ENCODE measurements at places on chromosomes 6 and 20. TPM values are rescaled to one million over a fixed set of nuclear protein-coding genes. Genes with fewer than 3 reads are reported as not detected.

DNA sequence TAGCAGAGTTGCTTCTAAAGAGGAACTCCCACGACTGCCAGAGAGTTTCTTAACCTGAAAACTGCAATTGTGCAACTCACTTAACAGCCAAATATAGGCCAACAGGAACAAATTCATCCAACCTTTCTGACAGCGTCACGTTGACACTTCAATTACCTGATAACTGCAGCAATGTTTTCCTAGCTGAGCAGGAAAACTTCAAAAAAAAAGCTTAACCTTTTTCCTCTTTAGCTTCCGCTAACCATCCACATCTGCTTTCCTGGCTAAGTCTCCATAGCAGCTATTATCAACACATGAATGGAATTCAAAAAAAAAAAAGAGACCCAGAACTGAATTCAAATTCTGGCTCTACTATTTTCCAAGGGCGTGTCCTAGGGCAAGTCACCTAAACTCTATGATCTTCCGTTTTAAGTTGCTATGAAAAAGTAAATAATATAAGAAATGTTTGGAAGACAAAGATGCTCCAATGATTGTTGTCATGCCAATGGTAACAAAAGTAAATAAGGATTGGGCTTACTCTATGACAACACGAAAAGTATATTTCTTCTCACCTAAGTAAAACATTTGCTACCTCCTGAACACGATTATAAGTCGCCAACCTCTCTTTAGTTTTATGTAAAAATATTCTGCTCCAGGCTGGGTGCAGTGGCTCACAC lies 524.6 kb upstream of the JARID2 start:
- no peaks in the 10 kb centered on the region for H3K36me3 ChIP-seq
- H3K4me1 ChIP-seq = peaks cover 3% of the 10 kb centered on the region
- no peak for DNase-seq
- no peak overlapping the region for H3K4me3 ChIP-seq
- H3K27me3 ChIP-seq = no peaks in the 10 kb centered on the region

GRCh38 chr6:167530951-167531350 lies 206.1 kb downstream of the TTLL2 start:
- no peak overlapping the region for H3K27ac ChIP-seq
- no peaks in the 10 kb centered on the region for H3K4me1 ChIP-seq
- no peaks in the 10 kb centered on the region for H3K36me3 ChIP-seq
- no peak overlapping the region for H3K4me3 ChIP-seq
- DNase-seq = no peak

Gene TNXB
- total RNA-seq = 25.8 TPM

GRCh38 chr6:117034971-117035370 lies 157.9 kb downstream of the RFX6 start:
- H3K36me3 ChIP-seq = no peaks in the 10 kb centered on the region
- no peak for DNase-seq
- no peaks in the 10 kb centered on the region for H3K4me1 ChIP-seq
- no peak overlapping the region for H3K27ac ChIP-seq

DNA sequence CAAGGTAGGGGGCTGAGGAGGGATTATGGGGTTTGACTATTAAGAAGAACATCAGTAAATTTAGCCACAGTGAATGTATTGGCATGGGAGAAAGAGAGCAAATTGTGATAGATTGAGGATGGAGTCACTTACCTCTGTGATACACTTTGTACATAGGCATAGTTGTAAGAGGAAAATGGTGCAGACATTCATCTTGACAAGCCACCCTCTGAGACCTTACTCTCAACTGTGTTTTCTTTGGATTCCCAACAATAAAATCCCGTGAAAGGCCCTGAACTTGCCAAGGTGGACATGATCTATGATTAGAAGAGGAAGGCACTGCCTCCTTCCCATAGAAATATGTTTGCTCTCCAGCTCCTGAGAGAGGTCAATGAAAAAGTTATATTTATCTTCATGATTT lies 18.6 kb upstream of the TENT5A start:
- no peak overlapping the region for H3K27ac ChIP-seq
- no peak for DNase-seq
- no peaks in the 10 kb centered on the region for H3K27me3 ChIP-seq

- no peak overlapping the region for H3K27ac ChIP-seq
- H3K4me1 ChIP-seq = no peaks in the 10 kb centered on the region
- H3K36me3 ChIP-seq = no peaks in the 10 kb centered on the region
- DNase-seq = no peak
- no peaks in the 10 kb centered on the region for H3K27me3 ChIP-seq
Observed at GRCh38 chr6:152598421-152598820, 38.7 kb downstream of the SYNE1 start.

Gene SFTA2
- total RNA-seq = not detected

- no peak overlapping the region for H3K27ac ChIP-seq
- DNase-seq = no peak
- H3K4me3 ChIP-seq = no peak overlapping the region
- peaks cover 57% of the 10 kb centered on the region for H3K27me3 ChIP-seq
- H3K36me3 ChIP-seq = no peaks in the 10 kb centered on the region
Observed at GRCh38 chr6:41370488-41371111, 35.2 kb downstream of the NCR2 start.

Gene OPRM1
- total RNA-seq = not detected

Gene BMP6
- total RNA-seq = 0.07 TPM

DNA sequence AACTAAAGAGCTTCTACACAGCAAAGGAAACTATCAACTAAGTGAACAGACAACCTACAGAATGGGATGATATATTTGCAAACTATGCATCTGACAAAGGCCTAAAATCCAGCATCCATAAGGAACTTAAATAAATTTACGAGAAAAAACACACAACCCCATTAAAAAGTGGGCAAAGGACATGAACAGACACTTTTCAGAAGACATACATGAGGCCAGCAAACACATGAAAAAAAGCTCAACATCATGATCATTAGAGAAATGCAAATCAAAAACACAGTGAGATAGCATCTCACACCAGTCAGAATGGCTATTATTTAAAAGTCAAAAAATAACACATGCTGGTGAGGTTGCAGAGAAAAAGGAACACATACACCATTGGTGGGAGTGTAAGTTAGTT lies 24.5 kb downstream of the AGPAT4 start:
- no peaks in the 10 kb centered on the region for H3K36me3 ChIP-seq
- H3K4me1 ChIP-seq = no peaks in the 10 kb centered on the region
- no peak for DNase-seq
- H3K27me3 ChIP-seq = no peaks in the 10 kb centered on the region
- H3K27ac ChIP-seq = no peak overlapping the region

DNA sequence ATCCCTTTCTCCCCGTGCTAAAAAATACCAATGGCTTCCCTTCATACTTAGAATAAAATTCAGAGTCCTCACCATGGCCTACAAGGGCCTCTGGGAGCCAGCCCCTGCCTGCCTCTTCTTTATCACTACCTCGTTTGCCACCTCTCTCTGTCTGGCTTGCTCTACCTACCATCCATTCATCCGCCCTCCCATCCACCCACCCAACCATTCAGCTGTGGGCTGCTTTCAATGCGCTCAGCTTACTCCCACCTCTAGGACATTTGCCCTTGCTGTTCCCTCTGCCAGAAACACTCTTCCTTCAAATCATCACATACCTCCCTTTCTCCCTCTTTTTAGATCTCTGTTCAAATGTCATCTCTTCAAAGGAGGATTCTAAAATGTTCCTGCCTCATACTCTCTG lies 44.4 kb downstream of the PACSIN1 start:
- peaks cover 10% of the 10 kb centered on the region for H3K4me1 ChIP-seq
- no peaks in the 10 kb centered on the region for H3K27me3 ChIP-seq
- H3K36me3 ChIP-seq = no peaks in the 10 kb centered on the region
- DNase-seq = no peak

Gene RING1
- 45.2 TPM for total RNA-seq

DNA sequence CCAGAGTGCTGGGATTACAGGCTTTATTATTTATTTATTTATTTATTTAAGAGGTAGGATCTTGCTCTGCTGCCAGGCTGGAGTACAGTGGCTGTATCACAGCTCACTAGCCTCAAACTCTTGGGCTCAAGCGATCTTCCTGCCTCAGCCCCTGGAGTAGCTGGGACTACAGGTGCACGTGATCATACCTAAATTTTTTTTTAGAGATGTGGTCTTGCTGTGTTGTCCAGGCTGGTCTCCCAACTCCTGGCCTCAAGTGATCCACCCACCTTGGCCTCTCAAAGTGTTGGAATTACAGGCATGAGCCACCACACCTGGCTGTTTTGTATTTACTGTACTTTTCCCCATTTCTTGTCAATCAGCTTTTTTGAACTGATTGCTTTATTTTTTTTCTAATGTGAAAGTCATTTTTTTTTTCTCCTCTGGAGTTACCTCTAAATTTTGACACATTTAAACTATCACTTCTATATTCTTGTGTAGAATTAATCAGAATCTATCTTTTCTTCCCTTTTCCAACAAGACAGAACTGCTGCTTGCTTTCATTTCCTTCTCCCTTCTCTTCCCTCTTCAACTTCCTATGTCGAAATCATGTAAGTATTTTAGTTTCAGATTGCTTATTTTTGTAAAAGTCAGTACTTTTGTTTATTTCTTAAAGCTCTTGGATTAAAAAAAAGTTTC lies 12.0 kb downstream of the PANK2 start:
- no peaks in the 10 kb centered on the region for H3K27me3 ChIP-seq
- H3K36me3 ChIP-seq = peaks cover 27% of the 10 kb centered on the region
- DNase-seq = no peak
- no peak overlapping the region for H3K4me3 ChIP-seq

DNA sequence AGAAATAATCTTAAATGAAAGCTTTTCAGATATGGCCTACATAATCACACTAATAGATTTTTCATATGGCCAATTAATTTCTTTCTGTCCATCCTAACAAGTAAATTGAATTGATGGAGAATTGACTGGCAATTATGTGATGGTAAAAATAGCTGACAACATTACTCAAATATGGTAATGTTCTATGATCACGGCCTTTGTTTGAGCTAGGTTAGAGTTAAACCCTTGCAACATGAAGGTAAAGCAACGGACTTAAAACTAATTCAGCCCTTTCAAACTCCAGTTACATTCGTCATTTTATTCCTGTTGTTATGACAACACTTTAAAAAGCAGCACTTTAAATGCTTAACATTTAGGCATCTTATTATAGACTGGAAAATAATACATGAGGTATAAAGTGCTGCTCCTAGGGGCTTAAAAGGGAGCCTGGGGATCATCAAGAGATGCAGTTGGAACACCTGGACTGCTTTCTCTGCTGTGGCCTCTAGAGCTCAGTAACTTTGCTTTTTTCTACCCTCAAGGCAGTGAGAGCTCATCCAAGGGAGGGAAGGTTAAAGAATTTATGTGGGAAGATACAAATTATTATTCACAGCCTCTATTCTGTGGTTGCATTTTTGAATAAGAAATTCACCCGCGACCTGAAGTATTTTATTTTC lies 46.9 kb downstream of the RIPOR2 start:
- H3K36me3 ChIP-seq = no peaks in the 10 kb centered on the region
- no peak overlapping the region for H3K27ac ChIP-seq
- no peak for DNase-seq
- no peak overlapping the region for H3K4me3 ChIP-seq

Gene PLAGL1
- 27.0 TPM for total RNA-seq

- no peak for DNase-seq
- H3K36me3 ChIP-seq = no peaks in the 10 kb centered on the region
- no peak overlapping the region for H3K27ac ChIP-seq
- no peak overlapping the region for H3K4me3 ChIP-seq
- no peaks in the 10 kb centered on the region for H3K27me3 ChIP-seq
- no peaks in the 10 kb centered on the region for H3K4me1 ChIP-seq
Observed at GRCh38 chr6:104118274-104118673, 741.4 kb downstream of the HACE1 start.

DNA sequence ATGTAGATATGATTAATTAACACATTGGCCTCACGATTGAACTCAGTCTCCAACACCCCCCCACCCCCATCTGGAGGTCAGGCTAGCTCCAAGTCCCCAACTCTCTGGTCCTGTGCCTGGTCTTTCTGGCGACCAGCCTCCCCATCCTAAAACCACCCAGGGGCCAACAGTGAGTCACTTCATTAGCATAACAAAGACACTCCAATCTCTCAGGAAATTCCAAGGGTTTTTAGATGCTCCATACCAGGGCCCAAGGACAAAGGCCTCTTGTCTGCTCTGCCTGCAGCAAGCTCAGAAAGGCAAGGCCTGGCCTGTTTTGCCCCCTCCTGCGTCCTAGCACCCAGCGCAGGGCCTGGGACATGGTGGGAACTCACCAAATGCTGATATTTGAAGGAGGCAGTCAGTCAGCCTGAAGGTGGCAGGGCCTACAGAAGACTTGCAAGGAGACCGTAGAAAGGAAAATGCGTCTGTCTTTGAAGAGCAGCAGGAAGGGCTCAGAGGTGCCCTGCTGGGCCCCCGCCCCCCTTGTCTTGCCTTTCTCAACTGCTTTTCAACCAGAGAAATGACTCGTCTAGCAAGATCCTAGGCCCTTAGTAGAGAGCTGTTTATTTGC lies 184.7 kb downstream of the CDH4 start:
- DNase-seq = no peak
- no peak overlapping the region for H3K4me3 ChIP-seq
- H3K4me1 ChIP-seq = no peaks in the 10 kb centered on the region
- peaks cover 51% of the 10 kb centered on the region for H3K27me3 ChIP-seq

DNA sequence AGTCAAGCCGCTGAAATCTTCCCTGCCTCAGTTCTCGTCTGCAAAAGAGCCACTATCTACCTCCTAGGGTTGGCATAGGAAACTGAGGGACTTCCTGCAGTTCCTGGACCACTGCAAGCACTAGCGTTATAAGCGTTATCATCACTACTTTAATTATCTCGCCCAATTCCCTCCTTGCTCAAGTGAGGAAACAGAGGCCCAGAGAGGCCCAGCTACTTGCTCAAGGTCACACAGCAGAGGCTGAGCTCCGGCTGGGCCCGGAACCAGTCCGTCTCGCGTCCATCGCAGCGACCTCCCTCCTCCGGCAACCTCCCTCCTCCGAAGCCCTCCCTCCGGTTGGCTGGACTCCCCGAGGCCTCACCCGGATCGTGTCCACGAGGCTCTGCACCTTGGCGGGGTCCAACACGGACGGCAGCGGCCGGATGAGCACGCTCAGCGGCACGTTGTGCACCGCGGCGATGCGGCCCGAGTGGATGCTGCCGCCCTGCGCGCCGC lies 338 bp downstream of the SRXN1 start:
- peak overlapping the region; percentile 98 for H3K27ac ChIP-seq
- peaks cover 34% of the 10 kb centered on the region for H3K36me3 ChIP-seq
- no peak for DNase-seq

Measured in K562 (cell line).